Activated B cell treated with CpG ODN at 0.5 μM for 24 hours (primary cell): ENCODE measurements at places on chromosomes 3 and 15. TPM values are rescaled to one million over a fixed set of nuclear protein-coding genes. Genes with fewer than 3 reads are reported as not detected.
A peak's percentile ranks its signal among the peaks of the same experiment; 100 is the strongest.

DNA sequence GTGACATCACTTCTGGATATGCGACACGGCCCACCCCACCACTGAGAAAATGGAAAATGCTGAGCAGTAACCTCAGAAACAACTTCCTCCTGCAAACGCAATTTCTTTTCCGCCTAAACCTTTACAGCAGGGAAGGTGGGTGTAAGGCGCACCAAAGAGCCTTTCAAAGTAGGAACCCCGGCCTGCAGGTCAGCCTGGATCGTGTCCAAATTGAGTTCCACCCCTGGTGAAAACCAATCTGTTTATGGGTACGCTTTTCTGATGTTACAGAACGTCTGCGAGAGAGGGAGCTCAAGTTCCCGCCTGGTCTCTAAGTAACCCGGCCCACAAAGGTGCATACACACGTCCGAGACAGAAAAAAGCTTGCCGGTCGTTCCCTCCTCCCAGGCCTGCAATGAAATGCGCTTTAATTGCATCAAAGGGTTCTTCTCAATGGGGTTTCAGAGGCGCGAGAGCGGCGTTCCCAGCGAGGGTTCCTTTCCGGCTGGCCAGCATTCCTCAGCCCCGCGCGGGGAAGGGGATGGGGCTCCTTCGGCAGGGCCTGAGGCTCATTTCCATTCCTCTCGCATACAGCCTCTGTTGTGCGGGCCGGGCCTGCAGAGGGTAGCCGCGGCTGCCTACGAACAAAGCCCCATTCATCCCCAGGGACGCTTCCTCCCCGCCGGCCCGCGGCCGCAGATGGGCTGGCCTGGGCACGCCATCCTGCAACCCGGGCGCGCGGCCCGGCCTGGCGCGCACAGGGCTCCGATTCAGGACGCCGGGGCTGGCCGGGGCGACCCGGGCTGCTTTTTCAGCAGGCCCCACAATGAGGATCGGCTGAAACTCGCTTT is 138.1 kb downstream of the TMCO5A start:
- H3K4me3 ChIP-seq, result peak overlapping the region; percentile 86
- H3K27me3 ChIP-seq, result peaks cover 11% of the 10 kb centered on the region
- no peaks in the 10 kb centered on the region for H3K36me3 ChIP-seq
- H3K27ac ChIP-seq, result peak overlapping the region; percentile 63
- H3K4me1 ChIP-seq, result peaks cover 60% of the 10 kb centered on the region
- DNase-seq, result peak; percentile 37

DNA sequence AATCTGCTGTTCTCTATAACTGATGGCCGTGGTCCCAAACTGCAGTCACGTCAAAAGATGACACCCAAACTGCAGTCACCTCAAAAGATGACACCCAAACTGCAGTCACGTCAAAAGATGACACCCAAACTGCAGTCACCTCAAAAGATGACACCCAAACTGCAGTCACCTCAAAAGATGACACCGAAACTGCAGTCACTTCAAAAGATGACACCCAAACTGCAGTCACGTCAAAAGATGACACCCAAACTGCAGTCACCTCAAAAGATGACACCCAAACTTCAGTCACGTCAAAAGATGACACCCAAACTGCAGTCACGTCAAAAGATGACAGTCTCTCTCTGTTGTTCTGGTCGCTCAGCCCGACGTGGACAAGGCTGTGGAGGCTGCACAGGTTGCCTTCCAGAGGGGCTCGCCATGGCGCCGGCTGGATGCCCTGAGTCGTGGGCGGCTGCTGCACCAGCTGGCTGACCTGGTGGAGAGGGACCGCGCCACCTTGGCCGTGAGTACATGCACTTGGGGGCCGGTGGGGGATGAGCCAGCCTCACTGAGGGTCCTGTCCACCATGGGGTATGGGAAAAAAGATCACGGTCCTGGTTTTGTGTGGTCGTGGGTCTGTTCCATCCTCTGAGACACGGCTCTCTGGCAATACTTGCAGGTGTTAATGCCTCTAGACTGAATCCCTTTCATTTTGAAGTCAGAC is 7.7 kb downstream of the ALDH1A3 start:
- H3K27me3 ChIP-seq, result peaks cover 58% of the 10 kb centered on the region
- DNase-seq, result no peak
- H3K4me1 ChIP-seq, result no peaks in the 10 kb centered on the region
- no peak overlapping the region for H3K4me3 ChIP-seq
- H3K36me3 ChIP-seq, result no peaks in the 10 kb centered on the region

ZIC4 gene
- not detected in 2 replicates for total RNA-seq

- H3K4me3 ChIP-seq, result no peak overlapping the region
- DNase-seq, result no peak
- H3K27ac ChIP-seq, result no peak overlapping the region
- H3K27me3 ChIP-seq, result peaks cover 7% of the 10 kb centered on the region
- peaks cover 8% of the 10 kb centered on the region for H3K36me3 ChIP-seq
Measured at GRCh38 chr3:43231276-43232000, 54.9 kb upstream of the SNRK start.

DNA sequence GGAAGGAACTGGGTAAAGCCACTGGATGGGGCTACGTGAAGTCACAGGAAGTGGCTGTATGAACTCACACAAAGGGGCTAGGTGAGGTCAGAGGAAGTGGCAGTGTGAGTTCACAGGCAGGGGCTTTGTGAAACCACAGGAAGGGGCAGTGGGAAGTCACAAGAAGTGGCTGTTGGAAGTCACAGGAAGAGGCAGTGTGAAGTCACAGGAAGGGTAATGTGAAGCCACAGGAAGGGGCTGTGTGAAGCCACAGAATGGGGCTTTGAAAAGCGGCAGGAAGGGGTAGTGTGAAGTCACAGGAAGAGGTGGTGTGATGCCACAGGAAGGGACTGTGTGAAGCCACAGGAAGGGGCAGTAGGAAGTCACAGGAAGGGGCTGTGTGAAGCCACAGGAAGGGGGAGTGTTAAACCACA is 34.6 kb downstream of the GASK1A start:
- no peak overlapping the region for H3K4me3 ChIP-seq
- H3K4me1 ChIP-seq, result no peaks in the 10 kb centered on the region
- H3K27ac ChIP-seq, result no peak overlapping the region
- no peaks in the 10 kb centered on the region for H3K27me3 ChIP-seq
- no peak for DNase-seq
- H3K36me3 ChIP-seq, result no peaks in the 10 kb centered on the region
